T-cell (primary cell): ENCODE measurements at places on chromosomes 16 and 17. TPM values are rescaled to one million over a fixed set of nuclear protein-coding genes. Genes with fewer than 3 reads are reported as not detected.

Gene STX1B
- total RNA-seq: 3.9 TPM

Gene MYH13
- not detected for total RNA-seq

Gene MMP25
- 1.6 TPM for total RNA-seq

GRCh38 chr16:80287674-80288073, 253.1 kb upstream of the DYNLRB2 start:
- no peak overlapping the region for H3K27ac ChIP-seq
- H3K36me3 ChIP-seq: no peaks in the 10 kb centered on the region
- H3K27me3 ChIP-seq: no peaks in the 10 kb centered on the region
- no peak overlapping the region for H3K4me3 ChIP-seq
- no peak for DNase-seq
- no peaks in the 10 kb centered on the region for H3K4me1 ChIP-seq

DNA sequence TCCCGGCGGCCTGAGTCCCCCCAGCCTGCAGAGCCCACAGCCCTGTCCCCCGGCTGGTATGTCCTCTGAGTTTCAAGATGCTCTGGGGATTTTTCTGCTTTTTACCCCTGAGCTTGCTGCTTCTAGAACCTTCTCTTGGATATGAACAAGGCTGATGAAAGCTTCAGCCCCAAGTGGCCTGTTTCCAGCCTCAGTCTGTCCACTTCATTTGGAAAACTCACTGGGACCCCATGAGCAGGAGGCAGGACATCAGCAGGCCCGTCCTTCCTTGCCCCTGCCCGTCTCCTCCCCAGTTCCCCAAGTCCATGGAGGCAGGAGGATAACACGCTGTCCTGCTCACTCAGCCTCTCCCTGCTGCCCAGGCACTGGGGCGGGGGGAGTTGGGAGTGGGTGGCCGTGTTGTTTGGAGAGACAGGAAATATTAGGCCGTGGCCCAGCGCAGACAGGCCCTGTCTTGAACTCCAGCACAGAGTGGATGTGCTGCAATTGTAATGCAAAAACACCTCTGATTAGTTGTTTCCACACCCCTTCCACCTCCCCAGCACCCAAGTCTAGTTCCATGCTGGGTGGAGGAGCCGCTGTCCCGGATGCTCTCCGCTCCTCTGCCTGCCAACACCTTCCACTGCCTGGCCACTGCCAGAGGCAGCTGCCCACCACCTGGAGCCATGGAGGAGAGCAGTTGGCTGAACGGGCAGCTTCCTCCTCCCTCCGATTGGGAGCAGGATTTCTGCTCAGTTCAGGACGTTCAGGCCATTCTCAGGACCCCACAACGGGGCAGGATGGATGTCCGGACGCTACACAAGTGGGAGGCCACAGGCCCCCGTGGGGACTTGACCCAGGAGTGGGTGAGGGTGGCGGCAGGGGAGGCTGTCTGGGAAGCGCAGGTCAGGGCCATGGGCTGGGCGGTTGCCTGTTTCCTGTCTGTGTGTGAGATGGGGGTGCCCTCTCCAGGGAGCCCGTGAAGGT, 216.9 kb upstream of the GSE1 start:
- DNase-seq: no peak
- H3K36me3 ChIP-seq: no peaks in the 10 kb centered on the region
- H3K4me1 ChIP-seq: no peaks in the 10 kb centered on the region
- no peak overlapping the region for H3K4me3 ChIP-seq

GRCh38 chr16:67027046-67027445, 1.9 kb upstream of the CBFB start:
- H3K36me3 ChIP-seq: no peaks in the 10 kb centered on the region
- DNase-seq: no peak
- no peak overlapping the region for H3K27ac ChIP-seq
- peaks cover 32% of the 10 kb centered on the region for H3K4me1 ChIP-seq
- H3K27me3 ChIP-seq: no peaks in the 10 kb centered on the region
- H3K4me3 ChIP-seq: no peak overlapping the region

DNA sequence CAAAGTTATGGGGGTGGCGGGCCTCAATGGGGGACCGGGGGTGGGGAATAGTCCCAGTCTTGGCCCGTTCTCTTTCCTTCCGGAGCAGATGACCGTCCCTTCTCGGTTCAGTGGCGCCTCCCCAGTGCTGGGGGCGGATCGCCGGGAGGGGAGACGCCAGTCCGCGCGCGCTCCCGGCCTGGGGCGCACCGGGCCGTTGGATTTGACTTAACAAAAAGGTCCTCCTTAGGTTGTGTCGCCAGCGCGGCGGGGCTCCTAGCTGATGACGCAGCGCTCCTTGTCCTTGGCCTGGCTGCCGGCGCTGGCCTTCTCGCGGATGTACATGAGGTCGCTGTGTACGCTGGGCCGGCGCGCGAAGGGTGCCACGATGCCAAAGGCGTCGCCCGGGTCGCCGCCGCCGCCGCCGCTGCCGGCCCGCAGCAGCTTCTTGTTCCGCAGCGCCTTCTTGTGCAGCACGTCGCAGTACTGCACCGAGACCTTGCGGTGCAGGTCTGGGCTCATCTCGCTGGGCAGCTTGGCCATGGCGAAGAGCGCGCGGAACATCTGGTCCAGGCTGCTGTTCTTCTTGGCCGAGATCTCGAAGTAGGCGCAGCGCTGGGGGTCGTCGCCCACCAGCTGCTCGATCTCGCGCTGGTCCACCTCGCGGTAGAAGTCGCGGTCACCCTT, 1.2 kb downstream of the RASD1 start:
- no peaks in the 10 kb centered on the region for H3K27me3 ChIP-seq
- peaks cover 10% of the 10 kb centered on the region for H3K36me3 ChIP-seq
- no peak for DNase-seq
- no peak overlapping the region for H3K27ac ChIP-seq
- H3K4me1 ChIP-seq: peaks cover 28% of the 10 kb centered on the region

- H3K4me3 ChIP-seq: no peak overlapping the region
- peaks cover 65% of the 10 kb centered on the region for H3K4me1 ChIP-seq
- no peaks in the 10 kb centered on the region for H3K36me3 ChIP-seq
- no peaks in the 10 kb centered on the region for H3K27me3 ChIP-seq
- H3K27ac ChIP-seq: no peak overlapping the region
- DNase-seq: no peak
Measured at GRCh38 chr17:77965352-77965751, 6.8 kb downstream of the TNRC6C start.
